ENCODE measurements at places on chromosomes 7 and 10.
A peak's percentile ranks its signal among the peaks of the same experiment; 100 is the strongest.

DNA sequence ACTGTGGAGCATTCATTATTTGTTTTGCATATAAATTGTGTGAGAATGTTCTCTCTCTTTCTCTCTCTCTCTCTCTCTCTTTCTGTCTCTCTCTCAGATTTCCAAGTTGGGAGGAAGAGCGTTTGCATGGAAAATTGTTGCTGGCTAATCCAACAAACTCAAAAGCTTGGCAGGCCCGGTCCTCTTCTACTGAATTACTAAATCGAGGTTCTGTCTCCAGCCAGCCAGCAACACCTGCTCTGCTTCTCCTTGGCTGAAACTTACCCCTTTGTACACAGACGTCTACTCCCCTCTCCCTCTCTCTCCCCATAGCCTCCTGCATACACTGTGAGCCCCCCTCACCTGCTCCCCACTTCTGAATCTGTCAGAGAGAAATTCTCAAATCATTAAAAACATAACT is 996.4 kb upstream of the AUTS2 start:
- no peak for DNase-seq

DNA sequence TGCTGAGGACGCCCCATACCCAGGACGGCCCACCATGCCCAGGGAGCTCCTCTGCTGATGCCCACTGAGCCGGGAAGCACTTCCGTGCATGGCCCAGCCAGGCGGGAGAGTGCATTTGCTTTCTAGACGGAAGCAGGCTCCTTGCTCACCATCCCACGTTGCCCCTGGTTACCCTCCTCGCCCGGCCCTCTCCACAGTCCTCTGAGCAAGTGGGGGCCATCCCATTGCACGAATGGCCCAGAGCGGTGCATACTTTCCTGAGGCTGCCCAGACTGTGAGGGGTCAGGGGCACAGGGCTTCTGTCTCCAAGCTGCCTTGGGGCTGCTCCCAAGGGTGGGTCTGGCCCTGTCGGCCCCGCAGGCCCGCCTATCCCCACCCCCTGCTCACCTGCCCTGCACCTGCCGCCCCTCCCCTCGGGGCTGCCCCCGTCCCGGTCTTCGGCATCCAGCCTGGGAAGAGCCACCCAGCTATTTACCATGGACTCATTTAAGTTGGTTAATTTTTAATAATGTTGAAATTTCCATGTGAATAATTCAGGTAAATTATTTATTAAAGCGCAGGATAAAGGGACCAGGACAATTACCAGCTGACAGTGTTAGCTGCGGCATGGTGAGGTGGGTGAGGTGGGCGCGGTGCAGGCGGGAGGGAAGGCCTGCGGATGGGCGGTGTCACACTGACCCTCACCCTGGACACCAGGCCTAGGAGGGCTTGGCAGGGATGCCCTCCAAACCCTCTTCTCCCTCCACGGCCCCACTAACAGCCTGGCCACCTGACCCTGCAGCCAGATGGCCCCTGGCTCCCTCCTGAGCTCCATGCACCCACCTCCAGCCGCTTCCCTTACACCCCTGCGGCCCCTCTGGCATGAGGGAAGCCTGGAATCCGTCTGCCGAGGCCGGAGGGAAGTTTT is 104.4 kb downstream of the MICALL2 start:
- DNase-seq: no peak

GRCh38 chr7:140640727-140641523 is at the start of gene DENND2A:
TSS of gene DENND2A (minus strand) at chr7:140640813. CDS start at chr7:140602397, 38,416 bp downstream.
- peak; percentile 82 for DNase-seq

GRCh38 chr10:114498413-114499111 is 94.3 kb upstream of the AFAP1L2 start:
- DNase-seq: no peak

DNA sequence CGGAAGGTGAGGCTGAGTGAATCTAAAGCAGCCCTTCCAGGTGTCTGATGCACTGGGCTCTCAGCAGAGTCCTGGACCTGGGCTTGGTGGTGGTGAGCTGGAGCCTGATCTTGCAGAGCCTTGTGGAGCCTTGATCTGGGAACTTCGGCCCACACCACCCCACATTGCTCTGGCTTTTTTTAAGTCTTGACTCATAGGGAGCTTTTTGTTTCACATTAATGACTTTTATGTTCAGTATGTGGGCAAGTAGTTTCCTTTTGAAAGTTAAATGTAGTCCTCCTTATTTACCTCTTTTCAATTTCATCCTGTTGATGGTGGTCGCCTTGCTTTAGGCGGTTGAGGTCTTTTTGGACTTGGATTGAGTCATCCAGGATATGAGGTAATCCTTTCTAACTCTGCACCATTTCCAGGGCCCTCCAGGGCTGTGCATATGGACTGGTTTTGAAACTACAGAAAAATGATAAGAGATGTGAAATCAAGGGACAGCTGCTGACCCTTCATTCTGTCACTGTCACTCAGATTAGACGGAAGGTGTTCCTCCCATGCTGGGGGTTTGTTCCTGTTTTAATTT is 2.9 kb upstream of the NRAP start:
- no peak for DNase-seq

- no peak for DNase-seq
Observed at GRCh38 chr10:69583106-69583505, 9.9 kb upstream of the NEUROG3 start.

GRCh38 chr7:12866207-12866606 is 178.8 kb downstream of the ARL4A start:
- no peak for DNase-seq

DNA sequence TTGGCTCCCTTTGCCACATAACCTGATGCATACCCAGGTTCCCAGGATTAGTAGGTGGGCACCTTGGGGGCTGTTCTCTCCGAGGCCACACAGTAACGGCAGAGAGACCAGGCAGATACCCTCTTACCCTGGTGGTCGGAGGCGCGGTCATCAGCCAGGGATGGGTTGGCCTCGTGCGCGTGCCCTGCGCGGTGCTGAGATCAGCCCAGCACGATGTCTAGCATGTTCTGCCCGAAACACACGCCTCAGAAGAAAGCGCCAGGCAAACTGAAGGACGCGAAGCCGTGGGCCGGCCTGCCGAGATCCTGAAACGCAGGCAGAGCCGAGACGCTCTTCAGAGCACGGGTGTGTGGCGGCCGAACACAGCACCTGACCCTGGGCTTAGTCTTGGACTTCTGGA is 34.7 kb upstream of the CFAP46 start:
- no peak for DNase-seq

GRCh38 chr10:61981460-61981859 is 80.0 kb downstream of the ARID5B start:
- DNase-seq: no peak

DNA sequence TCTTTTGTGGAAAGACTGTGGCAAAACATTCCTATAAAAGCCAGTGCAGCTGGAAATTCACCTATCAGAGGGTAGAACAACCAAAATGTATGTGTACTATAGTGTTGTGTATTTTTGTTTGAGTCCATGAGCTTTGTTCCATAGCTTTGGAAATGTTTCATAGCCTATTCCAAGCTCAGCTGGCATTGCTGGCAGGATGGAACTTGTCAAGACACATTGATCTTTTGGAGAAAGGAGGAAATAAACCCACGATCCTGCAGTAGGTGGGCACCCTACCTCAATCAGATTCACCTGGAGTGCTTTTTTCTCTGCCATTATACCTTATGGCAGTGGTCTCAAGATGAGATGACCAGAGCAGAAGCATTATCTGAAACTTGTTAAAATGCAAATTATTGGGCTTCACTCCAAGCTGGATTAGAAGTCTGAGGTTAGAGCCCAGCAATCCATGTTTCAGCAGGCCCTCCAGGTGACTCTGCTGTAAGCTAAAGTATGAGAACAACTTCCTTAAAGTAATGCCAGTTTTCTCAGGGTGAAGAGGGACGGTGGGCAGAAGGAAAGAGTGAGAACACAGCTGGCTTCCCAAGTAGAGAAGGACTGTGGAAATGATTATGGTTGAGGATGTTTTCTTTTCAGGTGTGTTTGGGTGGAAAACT is 30.3 kb upstream of the CDK1 start:
- DNase-seq: no peak

- no peak for DNase-seq
Observed at GRCh38 chr10:35874311-35875015, 232.4 kb upstream of the FZD8 start.

- no peak for DNase-seq
Observed at GRCh38 chr7:139985811-139986210, 76.9 kb downstream of the PARP12 start.

GRCh38 chr10:59823111-59823510 is 69.9 kb upstream of the MRLN start:
- no peak for DNase-seq

GRCh38 chr10:44713307-44713706 is 197.8 kb upstream of the TMEM72 start:
- no peak for DNase-seq

DNA sequence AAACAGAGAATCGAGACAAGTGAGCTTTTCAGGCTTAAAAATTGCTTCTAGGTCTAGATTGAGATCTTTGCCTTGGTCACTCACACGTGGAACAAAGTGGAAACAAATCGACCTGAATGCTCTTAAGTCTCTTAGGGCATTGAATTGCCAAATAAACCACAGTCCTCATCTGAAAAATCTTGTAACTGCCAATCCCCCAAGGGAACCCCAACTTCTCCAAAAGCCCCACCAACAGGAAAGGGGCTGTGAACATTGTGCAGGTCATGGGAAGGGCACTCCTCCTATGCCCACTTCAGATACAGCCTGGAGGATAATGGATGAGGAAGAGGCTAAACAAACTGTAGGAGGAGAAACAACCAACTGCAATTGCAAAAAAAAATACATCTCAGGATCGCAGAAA is 91.3 kb downstream of the DGKI start:
- no peak for DNase-seq

GRCh38 chr10:103789771-103790201 is 65.6 kb downstream of the SH3PXD2A start:
- DNase-seq: no peak

- no peak for DNase-seq
Observed at GRCh38 chr10:79060641-79061255, 8.0 kb upstream of the ZMIZ1 start.

DNA sequence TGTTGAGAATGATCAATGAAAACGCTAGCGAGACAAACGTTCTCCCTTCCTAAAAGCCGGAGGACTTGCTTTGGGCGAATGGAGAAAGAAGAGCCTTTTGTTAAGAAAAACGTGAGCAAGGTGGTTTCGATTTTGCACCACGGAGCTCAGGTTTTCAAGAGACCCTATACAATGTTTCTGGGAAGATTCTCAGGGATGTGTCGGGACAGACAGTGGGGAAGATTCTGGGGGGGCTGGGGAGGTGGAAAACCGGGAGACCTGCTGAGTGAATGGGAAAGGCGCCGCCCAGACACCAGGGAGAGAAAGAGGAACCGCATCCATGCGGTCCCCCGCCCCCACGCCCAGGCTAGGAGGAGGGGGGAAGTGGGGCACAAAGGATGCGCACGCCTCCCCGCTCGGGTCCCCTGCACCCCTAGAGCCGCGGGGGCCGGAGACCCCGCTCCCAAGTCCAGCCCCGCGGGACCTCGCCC is 745 bp downstream of the YWHAG start:
- DNase-seq: peak; percentile 68

GRCh38 chr10:1061930-1062774 is 6.0 kb downstream of the WDR37 start:
- no peak for DNase-seq

DNA sequence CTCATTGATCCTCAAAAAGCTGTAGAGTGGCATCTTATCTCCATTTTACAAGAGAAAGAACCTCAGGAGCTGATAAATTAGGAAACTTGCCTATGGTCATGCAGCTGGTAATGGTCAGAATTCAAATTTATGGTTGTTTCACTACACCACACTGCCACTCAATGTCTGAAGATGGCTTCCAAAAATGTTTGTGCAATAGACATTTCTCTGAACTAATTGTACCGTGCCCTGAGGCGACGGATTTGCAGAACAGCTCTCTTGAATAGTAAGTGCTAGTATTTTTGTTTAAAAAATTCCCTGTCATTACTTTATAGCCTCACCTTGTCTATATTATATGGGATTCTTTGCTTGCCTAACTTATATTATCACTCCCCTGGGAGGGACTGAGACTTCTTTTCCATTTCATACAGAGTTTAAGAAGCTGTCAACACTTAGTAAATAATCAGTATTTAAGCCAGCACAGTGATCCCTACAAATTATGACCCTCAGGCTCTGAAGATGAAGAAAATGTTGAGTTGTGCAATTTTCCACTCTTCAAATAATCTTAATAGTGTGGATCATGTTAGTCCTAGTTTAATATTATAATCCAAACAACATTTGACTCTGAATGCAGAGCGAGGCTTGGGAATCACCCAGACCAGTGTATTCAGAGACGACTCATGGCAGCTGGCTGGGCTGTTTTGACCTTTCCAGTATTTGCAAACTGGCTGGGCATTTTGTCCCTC is 346.6 kb downstream of the PTEN start:
- DNase-seq: no peak

GRCh38 chr10:70350501-70350900 is 31.9 kb downstream of the LRRC20 start:
- no peak for DNase-seq

DNA sequence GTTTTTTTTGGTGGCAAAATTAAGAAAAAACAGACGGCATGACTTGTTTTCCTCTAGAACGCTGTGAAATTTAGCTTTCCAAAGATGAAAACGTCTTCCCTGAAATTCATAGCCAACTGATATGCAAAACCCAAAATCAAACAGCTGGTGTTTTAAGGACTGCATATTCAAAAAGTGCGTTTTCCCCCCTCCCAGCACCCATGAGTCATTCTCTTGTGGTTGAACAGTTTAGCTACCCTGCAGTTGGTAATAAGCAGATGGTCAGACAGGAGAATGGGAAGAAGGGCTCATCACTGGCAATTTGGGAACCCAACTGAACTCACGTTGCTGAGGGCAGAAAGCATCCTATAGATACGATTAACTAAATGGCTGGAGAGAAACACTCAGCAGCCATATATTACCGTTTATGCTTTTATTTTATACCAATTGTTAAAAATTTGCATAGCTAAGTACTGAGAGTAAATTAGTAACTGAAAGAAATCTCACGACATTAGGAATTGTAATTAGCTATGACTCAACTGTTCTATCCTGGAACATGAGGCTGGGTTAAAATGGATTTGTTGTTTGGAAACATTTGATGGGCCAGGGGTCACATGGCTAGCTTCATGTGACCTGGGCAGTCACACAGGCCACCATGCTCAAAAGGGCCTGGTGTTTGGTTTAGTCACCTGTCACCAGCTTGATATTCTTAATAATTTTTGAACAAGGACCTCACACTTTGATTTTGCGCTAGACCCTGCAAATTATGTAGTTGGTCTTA is 343.1 kb downstream of the PHTF2 start:
- DNase-seq: no peak

Measured in heart right ventricle (tissue), 16 donors.